Heart left ventricle (tissue), 16 donors: ENCODE measurements at places on chromosomes 16 and 17. TPM values are rescaled to one million over a fixed set of nuclear protein-coding genes. Genes with fewer than 3 reads are reported as not detected.

DNA sequence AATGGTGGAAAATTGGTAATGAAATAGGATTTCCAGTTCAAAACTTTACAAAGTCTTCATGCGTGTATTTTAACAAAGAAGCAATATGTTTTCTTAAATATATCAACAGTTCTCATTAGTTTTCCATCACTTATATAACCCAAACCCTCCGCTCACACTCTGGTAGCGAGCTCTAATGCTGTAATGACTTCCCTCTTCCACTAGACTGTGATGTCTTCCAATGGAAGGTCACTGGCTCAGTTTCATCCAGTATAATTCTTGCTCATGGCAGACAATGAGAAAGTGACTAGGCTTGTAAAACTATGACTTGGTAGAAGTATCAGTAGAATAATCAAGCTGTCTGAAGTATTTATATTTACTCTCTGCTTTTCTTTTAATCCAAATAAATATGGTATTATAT lies 32.8 kb downstream of the NETO2 start:
- no peaks in the 10 kb centered on the region for H3K36me3 ChIP-seq
- no peaks in the 10 kb centered on the region for H3K27me3 ChIP-seq
- H3K27ac ChIP-seq, result no peak overlapping the region
- DNase-seq, result no peak
- H3K4me3 ChIP-seq, result no peak overlapping the region

GRCh38 chr17:1343554-1343953 lies 56.5 kb downstream of the YWHAE start:
- H3K4me3 ChIP-seq, result no peak overlapping the region
- no peak overlapping the region for H3K27ac ChIP-seq
- no peaks in the 10 kb centered on the region for H3K27me3 ChIP-seq
- peaks cover 3% of the 10 kb centered on the region for H3K4me1 ChIP-seq
- H3K36me3 ChIP-seq, result peaks cover 23% of the 10 kb centered on the region
- DNase-seq, result no peak

DNA sequence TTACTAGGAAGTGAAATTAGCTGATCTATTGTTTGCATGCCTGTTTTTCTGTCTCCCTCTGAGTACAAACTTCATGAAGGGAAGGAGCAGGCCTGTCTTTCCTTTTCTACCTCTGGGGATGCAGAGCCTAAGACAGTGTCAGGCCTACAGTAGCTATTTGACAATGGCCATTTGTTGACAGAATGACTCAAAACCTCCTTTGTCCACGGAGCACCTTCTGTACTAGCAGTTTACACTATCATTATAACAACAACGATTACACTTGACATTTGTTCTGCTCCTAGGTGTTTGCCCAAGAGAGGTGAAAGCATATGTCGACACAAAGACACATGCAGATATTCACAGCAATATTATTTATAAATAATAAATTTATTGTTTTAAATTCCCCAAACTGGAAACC lies 132.3 kb upstream of the IRX3 start:
- H3K27me3 ChIP-seq, result no peaks in the 10 kb centered on the region
- H3K4me1 ChIP-seq, result peaks cover 6% of the 10 kb centered on the region
- H3K27ac ChIP-seq, result no peak overlapping the region
- no peak overlapping the region for H3K4me3 ChIP-seq
- no peak for DNase-seq

GRCh38 chr16:89410794-89411309 lies 79.5 kb downstream of the ANKRD11 start:
- H3K4me3 ChIP-seq, result no peak overlapping the region
- no peaks in the 10 kb centered on the region for H3K27me3 ChIP-seq
- DNase-seq, result peak; percentile 75
- H3K4me1 ChIP-seq, result peaks cover 84% of the 10 kb centered on the region
- H3K27ac ChIP-seq, result no peak overlapping the region

- peaks cover 58% of the 10 kb centered on the region for H3K4me1 ChIP-seq
- no peak for DNase-seq
- peak overlapping the region; percentile 48 for H3K27ac ChIP-seq
Measured at GRCh38 chr16:11104168-11105037, 151.6 kb downstream of the SOCS1 start.

DNA sequence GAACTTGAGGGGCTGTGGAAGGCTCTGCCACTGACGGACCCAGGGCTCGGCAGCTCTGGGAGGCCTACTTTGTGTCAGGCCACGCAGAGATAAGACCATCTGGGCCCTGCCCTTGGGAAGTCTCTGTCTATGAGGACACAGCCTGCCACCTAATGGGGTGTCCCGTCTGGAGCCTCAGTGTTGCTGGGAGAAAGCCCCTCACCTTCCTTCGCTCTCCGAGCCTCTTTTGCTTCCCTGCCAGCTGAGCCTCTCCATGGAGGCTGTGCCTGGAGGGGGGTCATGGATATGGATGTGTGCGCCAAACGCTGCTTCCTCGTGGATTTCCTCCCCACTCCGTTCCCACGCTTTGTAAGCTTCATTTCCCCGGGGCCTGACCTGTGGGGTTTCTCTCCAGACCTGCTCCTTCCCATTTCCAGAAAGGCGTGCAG lies 228.8 kb downstream of the SEC14L1 start:
- peaks cover 59% of the 10 kb centered on the region for H3K4me1 ChIP-seq
- no peak for DNase-seq
- H3K27ac ChIP-seq, result no peak overlapping the region
- no peaks in the 10 kb centered on the region for H3K27me3 ChIP-seq
- H3K4me3 ChIP-seq, result no peak overlapping the region

DNA sequence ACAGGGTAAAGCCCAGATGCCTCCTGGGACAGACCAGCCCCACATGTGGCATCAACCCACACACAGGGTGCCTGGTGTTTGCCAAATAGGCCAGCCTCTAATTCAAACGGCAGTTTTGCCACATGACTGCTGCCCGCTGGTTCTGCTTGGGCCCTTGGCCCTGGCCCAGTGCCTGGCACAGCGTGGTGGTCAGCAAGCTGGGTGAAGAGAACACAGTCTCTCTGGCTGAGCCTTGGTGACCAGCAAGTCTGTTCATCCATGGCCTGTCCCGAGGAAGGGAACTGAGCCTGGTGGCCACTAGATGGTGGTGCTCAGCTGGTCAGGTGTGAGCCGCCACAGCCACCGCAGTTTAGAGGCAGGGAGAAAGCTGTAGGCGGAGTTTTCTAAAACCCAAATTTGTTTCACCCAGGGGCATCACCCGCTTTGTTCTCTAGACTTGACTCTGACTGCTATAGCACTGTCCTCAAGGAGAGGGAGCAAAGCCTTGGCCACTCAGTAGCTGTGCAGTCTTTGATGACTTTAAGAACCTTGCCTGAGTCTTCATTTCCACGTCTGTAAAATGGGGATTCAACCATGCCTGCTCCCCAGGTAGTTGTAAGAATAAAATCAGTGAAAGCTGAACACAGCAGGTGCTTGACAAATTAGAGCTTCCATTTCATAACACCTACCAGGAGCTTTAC lies 4.7 kb upstream of the GFAP start:
- H3K27me3 ChIP-seq, result no peaks in the 10 kb centered on the region
- no peaks in the 10 kb centered on the region for H3K36me3 ChIP-seq
- peak; percentile 88 for DNase-seq
- H3K4me1 ChIP-seq, result peaks cover 36% of the 10 kb centered on the region

GRCh38 chr17:38352245-38353085 lies 821 bp downstream of the SOCS7 start:
- DNase-seq, result peak; percentile 25
- peak overlapping the region; percentile 82 for H3K27ac ChIP-seq
- peaks cover 50% of the 10 kb centered on the region for H3K4me1 ChIP-seq
- no peaks in the 10 kb centered on the region for H3K27me3 ChIP-seq
- H3K36me3 ChIP-seq, result no peaks in the 10 kb centered on the region
- H3K4me3 ChIP-seq, result peak overlapping the region; percentile 94

GRCh38 chr17:72890711-72891110 lies 201.8 kb downstream of the SLC39A11 start:
- no peaks in the 10 kb centered on the region for H3K36me3 ChIP-seq
- H3K27ac ChIP-seq, result no peak overlapping the region
- no peak for DNase-seq
- no peaks in the 10 kb centered on the region for H3K27me3 ChIP-seq
- no peak overlapping the region for H3K4me3 ChIP-seq

DNA sequence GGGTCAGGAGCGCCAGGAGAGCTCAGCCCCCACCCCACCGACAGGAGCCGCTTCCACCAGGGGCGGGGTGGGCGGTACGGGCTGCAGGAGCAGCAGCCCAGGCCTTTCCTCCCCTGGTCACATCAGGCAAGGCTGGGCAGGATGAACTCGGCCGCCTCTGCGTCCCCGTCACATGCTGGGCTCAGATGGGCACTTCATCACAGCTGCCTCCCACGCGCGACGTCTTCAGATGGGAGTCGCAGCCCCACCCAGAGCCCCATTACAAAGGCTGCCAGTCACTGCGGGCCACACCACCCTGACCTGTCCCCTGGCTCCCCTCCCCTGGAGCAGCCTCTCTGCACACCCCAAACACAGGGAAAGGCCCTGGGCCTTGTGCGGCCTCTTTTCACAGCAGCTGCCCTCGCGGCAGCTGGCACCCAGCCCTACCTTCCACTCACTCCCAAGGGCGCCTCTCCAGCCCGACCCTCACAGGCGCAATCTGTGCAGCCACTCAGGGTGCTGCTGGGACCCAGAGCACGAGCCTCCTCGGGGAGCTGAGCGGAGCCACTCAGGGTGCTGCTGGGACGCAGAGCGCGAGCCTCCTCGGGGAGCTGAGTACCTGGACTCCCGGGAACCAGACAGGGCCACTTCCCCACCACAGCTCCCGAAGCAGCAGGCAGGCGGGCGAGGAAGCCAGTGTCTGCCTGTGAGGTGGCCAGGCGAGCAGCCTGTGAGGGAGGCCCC lies 4.7 kb downstream of the ZNF598 start:
- no peaks in the 10 kb centered on the region for H3K27me3 ChIP-seq
- no peak for DNase-seq
- no peak overlapping the region for H3K27ac ChIP-seq
- no peak overlapping the region for H3K4me3 ChIP-seq
- peaks cover 35% of the 10 kb centered on the region for H3K4me1 ChIP-seq

GRCh38 chr17:17874478-17874877 lies 37.7 kb upstream of the SREBF1 start:
- H3K27ac ChIP-seq, result peak overlapping the region; percentile 90
- no peak overlapping the region for H3K4me3 ChIP-seq
- DNase-seq, result peak; percentile 35
- peaks cover 16% of the 10 kb centered on the region for H3K4me1 ChIP-seq
- H3K27me3 ChIP-seq, result no peaks in the 10 kb centered on the region

- H3K4me3 ChIP-seq, result no peak overlapping the region
- peaks cover 21% of the 10 kb centered on the region for H3K4me1 ChIP-seq
- H3K27me3 ChIP-seq, result no peaks in the 10 kb centered on the region
- no peak for DNase-seq
- H3K27ac ChIP-seq, result no peak overlapping the region
- no peaks in the 10 kb centered on the region for H3K36me3 ChIP-seq
Measured at GRCh38 chr16:56267888-56268287, 76.6 kb downstream of the GNAO1 start.

DNA sequence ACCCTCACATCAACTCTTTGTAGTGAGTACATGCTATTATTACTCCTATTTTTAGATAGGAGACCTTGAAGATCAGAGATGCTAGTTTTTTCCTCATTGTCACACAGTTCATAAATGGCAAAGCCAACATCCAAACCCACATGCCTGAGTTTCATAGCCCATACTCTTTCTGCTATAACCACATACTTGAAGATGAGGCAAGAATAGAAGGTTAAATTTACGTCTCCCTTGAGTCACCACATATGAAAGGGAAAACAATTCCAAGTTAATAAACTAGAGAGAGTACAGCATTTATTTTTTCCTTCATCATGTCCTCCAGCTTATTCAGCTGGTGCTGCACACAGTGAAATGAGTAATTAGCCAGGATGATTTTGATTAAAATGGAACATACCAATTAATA lies 23.7 kb downstream of the NUDT7 start:
- H3K27me3 ChIP-seq, result no peaks in the 10 kb centered on the region
- H3K27ac ChIP-seq, result no peak overlapping the region
- peaks cover 5% of the 10 kb centered on the region for H3K36me3 ChIP-seq
- H3K4me1 ChIP-seq, result no peaks in the 10 kb centered on the region
- no peak overlapping the region for H3K4me3 ChIP-seq
- no peak for DNase-seq

DNA sequence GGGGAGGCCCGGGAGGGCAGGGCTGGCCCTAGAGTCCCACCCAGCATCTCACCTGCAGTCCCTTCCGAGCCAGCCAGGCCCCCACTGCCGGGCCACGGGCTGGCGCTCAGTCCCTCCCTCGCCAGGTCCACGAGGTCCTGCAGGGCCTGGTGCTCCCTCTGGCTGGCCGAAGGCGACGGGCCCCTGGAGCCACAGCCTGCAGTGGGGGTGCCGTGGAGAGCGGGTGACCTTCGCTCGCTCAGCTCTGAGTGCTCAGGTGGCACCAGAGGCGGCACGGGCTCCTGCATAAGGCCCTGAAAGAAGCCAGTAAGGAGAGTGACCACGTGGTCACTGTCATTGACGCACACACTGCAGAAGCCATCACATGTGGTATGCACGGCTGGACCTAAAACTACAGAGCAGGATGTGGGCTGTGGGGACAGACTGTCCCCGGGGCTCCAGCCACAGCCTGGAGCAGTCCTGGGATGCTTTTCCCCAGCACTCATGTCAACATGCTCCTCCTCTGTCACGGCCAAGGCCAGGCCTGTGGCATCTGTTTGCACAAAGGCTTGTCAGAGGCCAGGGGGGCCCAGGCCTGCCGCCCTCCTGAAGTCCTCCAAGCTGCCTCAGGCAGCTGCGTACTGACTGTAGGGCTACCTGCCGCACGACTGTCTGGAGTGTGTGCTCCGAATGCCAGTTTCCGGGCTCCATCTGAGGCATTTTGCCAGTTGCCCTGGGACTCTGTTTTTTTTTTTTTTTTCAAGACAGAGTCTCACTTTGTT lies 15.1 kb downstream of the SLX4 start:
- H3K36me3 ChIP-seq, result no peaks in the 10 kb centered on the region
- H3K27ac ChIP-seq, result no peak overlapping the region
- DNase-seq, result no peak
- H3K27me3 ChIP-seq, result no peaks in the 10 kb centered on the region

SULT1A2 gene
- polyA plus RNA-seq, result 0.37 TPM

NIP7 gene
- polyA plus RNA-seq, result 4.7 TPM

TBC1D3G gene
- polyA plus RNA-seq, result 3.2 TPM

IL34 gene
- 0.82 TPM for polyA plus RNA-seq

ARSG gene
- polyA plus RNA-seq, result 1.2 TPM

KRTAP9-4 gene
- not detected for polyA plus RNA-seq

ACSM5 gene
- polyA plus RNA-seq, result 0.17 TPM
